ENCODE measurements at places on chromosomes 2 and 18. TPM values are rescaled to one million over a fixed set of nuclear protein-coding genes. Genes with fewer than 3 reads are reported as not detected.
A peak's percentile ranks its signal among the peaks of the same experiment; 100 is the strongest.

- DNase-seq: no peak
These were observed 60.6 kb downstream of the SCN1A start for GRCh38 chr2:166067229-166067628.

- DNase-seq: no peak
These were observed 104.6 kb upstream of the KLHL29 start for GRCh38 chr2:23280401-23280800.

- DNase-seq: peak; percentile 94
These were observed 137.7 kb upstream of the HAAO start for GRCh38 chr2:42930025-42930581.

DNA sequence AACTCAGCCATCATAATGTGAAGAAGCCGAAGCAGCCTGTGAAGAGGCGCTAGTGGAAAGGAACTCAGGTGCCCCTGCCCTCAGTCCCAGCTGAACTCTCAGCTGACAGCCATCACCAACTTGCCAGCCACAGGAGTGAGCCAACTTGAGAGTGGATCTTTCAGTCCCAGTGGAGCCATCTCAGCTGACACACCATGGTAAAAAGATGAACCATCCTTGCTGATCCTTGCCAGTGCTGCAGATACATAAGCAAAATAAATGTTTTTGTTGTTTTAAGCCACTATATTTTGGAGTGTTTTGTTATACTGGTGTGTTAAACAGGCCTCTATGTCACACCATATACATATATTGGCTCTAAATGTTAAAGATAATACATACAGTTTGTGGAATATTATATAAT is 195.8 kb upstream of the SPRED2 start:
- no peak for DNase-seq

GRCh38 chr2:16722126-16722525 is 56.5 kb upstream of the CYRIA start:
- no peak for DNase-seq

DNA sequence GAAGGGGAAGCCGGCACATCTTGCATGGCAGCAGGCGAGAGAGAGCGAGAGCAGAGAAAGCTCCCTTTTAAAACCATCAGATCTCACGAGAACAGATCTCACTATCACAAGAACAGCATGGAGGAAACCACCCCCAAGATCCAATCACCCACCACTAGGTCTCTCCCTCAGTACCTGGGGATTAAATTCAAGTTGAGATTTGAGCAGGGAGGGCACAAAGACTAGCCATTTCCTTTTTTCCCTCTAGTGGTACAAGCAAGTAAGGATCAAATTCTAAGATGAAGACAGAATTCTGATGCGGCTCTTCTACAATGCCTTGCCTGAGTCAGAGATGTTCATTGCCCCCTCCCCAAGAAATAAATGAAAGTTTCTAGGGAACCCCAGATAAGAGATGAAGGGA is 45.6 kb upstream of the ANKRD44 start:
- no peak for DNase-seq

DNA sequence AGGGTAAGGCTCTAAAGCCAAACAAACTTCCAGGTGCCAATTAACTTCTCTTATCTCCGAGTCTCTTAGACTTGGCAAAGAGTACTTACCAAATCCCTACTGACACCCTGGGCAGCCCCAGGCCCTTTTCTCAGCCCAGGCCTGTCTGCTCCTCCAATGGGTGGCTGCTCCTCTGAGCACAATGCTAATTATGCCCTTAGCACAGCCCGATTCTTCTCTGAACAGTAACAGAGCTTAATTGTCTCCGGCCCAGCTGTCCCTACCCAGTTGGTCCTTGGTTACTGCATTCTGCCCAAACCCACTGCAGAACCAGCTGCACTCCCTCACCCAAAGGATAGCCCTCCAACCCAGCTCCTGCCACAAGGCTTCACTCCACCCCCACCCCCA is 110.3 kb downstream of the SMAD7 start:
- no peak for DNase-seq

GRCh38 chr2:120469426-120469825 is 123.5 kb downstream of the INHBB start:
- peak; percentile 57 for DNase-seq

GRCh38 chr18:473802-474201 is 26.7 kb downstream of the COLEC12 start:
- peak; percentile 70 for DNase-seq

DNA sequence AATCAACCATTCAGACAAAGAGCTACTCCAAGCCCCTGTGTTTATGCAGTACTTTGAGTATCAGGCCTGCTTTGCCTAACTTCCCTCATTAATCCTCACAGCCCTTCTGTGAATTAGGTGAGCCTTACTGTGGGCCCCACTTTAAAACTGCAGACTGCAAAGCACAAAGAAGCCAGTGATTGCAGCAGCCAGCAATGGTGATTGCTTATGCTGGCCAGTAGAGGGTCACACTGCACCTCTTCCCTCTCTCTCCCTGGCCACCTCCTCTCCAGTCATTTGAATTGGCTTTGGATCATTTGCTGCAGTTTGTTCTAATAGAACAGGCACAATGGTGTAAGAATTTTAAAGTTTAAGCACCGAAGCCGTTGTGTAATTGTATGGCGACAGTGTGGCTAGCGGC is 229.9 kb downstream of the AGPS start:
- DNase-seq: peak; percentile 42

DNA sequence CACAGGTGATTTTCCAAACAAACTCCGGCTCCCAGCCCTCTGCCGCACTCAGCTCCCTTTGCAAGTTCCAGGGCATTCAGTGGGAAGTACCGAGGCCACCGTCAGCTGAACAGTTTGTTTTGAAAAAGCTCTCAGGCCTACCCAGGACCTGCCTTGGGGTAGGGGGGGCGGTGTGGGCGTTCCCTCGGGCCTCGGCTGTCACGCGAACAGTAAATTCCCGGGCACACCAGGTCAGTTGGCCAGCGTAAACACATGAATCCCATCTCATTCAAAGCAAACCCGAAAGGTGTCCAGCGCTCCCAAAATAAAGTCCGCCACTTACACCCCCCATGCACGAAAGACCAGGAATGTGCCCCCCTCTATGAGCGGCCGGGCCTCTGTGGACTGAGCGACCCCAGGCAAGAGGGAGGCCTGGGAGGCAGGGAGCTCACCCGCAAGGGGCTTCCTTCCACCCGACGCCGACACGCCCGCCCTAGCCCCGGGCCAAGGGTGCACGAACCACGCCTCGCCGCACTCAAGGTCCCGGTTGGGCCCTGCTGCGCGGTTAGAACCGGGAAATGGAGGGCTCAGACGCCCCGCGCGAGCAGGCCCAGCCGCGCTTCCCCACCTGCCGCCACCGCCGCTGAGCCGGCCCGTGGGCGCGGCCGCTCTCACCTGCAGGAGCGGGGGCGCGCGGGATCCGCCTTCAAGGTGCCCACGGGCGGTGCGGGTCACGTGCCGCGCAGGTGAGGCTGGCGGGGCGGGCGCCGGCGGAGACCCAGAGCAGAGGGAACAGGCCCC is at the start of gene WDSUB1:
Gene WDSUB1 (minus strand): TSS at position 775 of the 780 bp plus-strand sequence. CDS start 3,634 bp downstream, outside the sequence.
- DNase-seq: peak; percentile 63

DNA sequence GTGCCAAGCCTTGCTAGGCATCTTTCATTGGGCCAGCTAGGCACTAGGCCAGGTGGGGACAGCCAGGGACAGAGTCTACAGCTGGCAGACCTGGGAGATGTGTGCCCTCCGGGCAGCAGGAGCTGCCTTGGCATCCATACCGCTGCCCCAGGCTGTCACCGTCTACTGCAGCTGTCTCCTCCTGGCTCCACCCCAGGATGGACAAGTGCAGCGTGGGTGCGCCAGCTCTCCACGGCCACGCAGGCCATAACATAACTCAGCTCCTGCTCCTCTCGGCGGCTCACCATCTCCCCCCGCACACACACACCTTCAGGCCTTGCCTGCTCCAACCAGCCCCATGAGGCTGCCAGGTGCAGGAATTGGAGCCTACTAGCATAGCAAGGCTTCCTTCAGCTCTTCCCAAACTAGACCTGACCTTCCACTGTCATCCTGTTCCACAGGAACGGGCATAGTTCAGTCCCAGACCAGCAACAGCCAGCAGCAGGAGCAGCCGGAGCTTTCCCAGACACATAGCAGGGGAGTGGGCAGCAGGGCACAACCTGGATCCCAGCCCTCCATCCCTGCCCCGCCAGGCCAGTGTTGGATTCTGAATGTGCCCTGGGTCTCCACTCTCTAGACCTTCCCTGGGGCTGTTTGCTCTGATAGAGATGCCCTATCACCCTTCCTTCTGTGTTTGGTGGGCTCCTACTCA is 2.5 kb upstream of the ADRA2B start:
- no peak for DNase-seq

DNA sequence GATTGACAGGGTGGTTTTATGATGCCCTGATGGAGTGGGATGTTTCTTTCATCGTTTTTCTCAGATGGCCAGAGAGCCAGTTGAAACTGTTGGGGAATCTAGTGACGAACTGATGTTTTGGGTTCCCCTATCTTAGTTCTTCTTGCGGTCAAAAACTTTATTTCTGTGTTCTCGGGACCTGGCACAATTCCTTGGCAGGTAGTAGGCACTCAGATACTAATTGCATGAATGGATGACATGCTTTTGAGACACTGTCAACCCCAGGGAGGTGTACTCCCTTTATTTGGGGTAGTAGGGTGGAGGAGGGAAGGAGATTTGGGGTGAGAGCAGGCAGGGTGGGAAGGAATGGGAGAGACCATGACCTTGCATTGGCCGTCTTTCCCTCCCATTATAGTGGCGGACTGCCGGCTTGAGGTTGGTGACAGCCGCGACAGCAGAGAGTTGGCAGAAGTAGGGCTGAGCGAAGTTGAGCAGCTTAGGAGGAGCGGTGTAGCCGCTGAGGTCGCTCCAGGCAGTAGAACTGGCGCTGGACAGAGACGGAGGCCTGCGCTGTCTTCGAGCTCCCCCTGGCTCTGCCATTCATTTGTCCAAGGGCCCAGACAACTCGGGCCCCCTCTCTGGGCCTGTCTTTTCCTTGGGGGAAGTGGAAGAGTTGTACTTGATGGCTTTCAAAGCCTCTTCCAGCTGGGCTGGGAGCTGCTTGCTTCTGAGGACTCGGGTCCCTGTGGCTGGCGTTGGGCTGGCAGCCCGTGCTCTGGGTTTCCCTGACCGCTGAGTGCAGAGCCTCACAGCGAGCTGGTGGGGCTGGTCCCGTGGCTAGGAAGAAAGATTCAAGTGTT is 2.6 kb downstream of the TET3 start:
- DNase-seq: no peak

DNA sequence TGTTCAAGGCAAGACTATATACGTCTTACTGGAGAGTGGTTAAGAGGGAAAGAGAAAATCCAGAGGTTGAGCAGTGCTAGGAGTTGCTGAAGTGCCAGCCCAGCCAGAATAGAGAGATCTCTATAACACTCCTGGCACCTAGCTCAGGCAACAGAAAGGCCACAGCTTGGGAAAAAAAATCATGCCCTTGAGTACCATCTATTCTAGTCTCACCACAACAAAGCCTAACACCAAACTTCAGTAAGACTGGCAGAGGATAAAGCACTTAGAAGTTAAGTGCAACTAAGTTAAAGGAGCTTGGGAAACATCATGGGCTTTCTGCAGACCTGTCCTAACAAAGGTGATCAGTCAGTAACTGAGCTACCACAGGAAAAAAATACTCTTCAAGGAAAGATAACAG is 24.2 kb downstream of the INO80C start:
- DNase-seq: no peak

The SERPINE2 gene
- 252 TPM for total RNA-seq

The MEIS1 gene
- total RNA-seq: 78.2 TPM

The TUBA4B gene
- not detected for total RNA-seq

The ARHGAP25 gene
- total RNA-seq: 0.36 TPM

The IL36RN gene
- not detected for total RNA-seq

The RND3 gene
- 321 TPM for total RNA-seq

The EVX2 gene
- not detected for total RNA-seq

The CEP76 gene
- 36.3 TPM for total RNA-seq

The SLC20A1 gene
- 127 TPM for total RNA-seq

The OR6B3 gene
- not detected for total RNA-seq

The MAB21L4 gene
- total RNA-seq: not detected

The HJURP gene
- 1.1 TPM for total RNA-seq

The IL37 gene
- total RNA-seq: not detected

The CRYGC gene
- total RNA-seq: not detected

The C1QL2 gene
- total RNA-seq: not detected
